ENCODE measurements at places on chromosomes 16 and 17.

DNA sequence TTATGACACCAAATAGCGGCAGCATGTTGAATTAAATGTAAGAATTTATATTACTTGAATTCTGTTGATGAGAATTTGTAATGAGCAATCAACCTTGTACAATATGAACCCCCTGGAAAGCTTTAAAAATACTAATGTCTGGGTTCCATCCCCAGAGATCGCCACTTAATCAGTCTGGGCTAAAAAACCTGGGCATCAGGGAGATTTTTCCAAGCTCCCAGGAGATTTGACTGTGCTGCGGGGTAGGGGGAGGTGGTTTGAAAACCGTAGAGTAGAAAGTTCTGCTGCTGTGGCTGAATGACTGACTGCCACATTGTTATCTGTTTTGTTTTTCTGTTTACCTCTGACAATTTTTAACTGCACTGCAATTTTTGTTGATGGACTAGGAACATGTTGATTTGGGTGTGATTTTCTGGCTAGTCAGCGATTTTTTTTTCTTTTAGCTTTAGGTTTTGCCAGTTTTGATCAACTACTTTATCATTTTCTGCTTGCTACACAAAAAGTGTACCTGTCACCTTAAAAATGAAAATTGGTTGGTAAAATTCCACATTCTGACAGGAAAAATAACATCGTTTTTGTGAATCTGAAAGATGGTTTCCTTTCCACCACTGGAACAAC, 79.3 kb downstream of the PCTP start:
- peak; percentile 86 for DNase-seq

DNA sequence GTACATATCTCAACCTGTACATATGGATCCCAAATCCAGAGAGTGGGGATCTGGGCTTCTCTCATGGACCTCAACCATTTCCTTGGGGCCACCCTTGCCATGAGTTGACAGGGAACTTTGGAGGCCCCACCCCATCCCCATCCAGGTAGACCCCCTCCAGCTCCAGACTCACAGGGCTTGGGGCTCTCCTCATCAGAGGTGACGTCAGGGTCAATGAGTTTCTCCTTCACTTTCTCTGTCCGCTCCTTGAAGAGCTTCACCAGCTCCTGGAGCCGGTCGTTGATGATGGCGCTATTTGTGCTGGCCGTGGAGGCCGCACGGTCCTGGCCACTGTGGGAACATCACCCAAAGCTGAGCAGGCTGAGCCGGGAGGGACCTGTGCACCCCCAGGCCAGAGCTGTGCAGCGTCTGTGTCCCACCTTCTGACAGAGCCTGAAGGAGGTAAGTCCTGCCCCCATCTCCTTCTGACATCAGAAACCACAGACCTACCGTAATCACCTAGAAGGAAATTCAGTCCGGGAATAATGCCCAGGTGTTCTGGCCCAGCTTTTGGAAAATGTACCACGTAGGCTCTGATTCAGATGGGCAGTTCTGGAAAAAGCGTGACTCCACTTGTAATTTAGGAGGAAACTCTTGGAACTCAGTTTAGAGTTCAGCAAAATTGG, 50.6 kb downstream of the CNGB1 start:
- DNase-seq, result no peak

DNA sequence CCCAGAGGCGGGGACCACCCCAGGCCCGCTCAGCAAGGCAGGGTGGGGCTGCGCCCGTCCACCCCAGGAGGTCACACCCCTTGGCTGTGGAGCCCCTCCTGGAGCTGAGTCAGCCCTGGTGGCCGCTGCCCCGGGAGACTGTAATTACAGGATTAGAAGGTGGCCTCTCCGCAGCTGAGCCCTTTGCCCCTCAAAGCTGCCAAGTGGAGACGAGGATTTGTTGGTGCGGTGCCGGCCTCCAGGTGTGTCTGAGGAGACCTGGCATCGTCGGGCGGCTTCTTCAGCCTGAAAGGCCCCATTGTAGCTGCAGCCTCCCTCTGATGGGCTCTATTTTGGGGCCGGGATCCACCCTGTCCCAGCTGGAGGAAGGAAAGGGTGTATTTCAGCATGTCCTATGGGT, 22.7 kb upstream of the SPNS2 start:
- DNase-seq, result peak; percentile 27

GRCh38 chr16:3654249-3654991, at the start of gene DNASE1:
Gene DNASE1 (plus strand): TSS chr16:3654691. CDS start chr16:3655374, 683 bp downstream.
- DNase-seq, result peak; percentile 71

- no peak for DNase-seq
These were observed 20.7 kb upstream of the CCDC92B start for GRCh38 chr17:2770129-2770528.

- DNase-seq, result peak; percentile 94
These were observed 57.9 kb upstream of the CACNG4 start for GRCh38 chr17:66906321-66907278.

DNA sequence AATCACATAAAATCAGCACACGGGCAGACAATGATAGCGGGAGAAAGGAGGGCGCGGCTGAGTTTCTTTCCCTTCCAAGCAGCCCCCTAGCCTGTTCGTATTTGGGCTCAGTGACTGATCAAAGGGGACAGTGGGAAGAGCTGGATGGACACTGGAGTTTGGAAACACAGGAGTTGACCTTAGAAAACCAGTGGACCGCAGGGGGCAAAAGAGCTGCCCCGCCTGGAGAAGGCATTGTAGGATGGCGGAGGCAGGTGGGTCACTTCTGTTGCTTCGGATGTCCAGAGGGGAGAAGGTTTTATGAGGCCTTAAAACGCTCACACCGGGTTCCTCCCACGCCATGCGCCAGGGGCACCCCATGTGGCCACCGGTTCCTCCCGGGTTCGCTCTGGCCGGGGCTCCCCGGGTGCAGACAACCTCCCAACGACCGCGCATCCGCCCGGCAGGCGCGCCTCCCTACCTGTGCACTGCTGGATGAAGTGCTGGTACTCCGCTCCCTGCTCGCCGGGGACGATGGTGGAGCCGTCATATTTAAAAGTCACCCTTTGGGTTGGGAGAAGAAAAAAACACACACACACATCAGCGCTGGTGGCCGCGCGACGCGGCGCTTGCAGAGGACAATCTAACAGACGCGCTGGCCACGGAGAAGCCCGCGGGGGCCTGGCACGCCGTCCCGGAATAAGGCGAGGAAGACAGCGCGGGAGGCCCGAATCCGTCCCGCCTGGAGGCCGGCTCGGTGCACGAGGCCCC, 662 bp downstream of the COTL1 start:
- peak; percentile 54 for DNase-seq

DNA sequence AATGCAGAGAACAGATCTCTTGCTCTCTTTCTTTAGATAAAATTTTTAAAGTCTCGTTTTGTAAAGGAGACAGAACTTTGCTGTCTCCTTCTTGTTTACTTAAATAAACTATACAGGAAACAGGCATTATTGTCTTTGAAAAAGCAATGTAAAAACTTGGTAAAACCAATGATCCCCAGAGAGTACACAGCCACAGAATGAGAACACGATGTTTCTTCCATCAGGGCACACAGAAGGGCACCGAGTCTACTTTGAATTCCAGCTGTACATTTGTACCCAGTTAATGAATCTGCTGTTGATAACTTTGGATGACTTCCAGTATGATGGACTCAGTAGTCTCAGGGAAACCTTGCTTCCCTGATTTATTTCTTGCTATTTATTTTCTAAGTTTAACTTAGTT, 8.1 kb upstream of the TMEM100 start:
- no peak for DNase-seq

DNA sequence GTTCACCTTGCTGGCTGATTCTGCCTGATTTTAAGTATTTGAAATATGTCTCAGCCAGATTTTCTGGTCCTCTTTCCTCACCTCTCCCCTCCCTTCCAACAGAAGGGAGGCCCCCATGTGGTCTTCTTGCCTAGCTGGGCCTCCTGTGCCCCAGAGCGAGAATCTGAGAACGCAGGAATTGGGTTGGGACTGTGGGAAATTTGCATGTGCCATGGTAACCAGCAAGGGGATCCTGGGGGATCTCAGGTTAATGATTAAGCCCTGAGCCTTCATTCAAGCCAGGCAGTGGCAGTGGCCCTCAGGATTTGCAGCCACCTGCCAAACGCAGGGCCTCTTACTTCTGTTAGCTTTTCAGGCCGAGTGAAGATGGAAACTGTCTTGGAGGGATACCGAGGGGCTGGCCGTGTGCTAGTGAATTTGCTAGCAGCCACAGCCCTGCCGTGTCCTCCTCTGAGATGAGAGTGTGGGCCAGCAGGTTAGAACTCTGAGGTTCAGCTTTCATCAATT, 40.2 kb downstream of the KSR1 start:
- peak; percentile 82 for DNase-seq

DNA sequence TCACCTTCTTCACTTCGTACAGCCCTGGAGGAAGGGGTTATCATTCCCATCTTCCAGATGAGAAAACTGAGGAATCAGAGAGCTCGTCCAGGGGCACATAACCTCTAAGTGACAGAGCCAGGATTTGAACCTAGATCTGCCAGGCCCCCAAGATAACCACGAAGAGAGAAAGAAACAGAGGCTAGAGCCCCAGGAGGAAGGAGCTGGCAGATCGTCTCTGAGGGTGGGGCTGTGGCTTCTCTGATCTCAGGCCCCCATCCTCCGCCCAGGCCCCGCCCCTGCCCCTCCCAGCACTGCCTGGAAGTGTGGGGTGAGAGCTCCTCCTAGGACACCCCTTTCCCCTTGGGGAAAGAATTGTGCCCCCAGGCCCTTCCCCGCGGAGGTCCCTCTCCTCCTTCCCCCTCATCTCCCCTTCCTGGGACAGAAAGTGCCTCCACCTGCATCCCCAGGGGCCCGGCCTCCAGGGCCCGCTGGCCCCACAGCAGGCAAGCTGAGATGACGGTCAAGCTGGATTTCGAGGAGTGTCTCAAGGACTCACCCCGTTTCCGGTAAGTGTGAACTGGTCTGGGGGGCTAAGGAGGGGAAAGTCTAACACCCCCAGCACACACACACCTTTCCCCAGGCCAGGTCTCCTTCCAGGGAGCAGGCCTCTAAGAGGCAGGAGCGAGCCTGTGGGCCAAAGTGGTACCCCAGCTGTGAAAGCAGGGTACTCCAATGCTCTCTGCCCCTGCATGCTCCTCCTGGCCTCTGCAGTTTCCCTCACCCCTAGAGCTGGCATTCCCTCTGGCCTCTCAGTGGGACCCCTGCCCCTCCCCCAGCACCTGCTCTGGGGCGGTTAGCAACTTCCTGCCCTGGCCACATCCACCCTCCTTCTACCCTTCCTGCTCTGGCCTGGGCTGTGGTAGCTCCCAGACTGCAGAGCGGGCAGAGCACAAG, at the start of gene ACAP1:
Gene ACAP1, plus strand, starts transcription at position 290 of the 936 bp plus-strand sequence. Its CDS starts 206 bp downstream, at position 496.
- no peak for DNase-seq

GRCh38 chr17:49741009-49741691, 22.8 kb downstream of the FAM117A start:
- no peak for DNase-seq

- DNase-seq, result no peak
These were observed 27.7 kb downstream of the ABCC1 start for GRCh38 chr16:15976929-15977637.

DNA sequence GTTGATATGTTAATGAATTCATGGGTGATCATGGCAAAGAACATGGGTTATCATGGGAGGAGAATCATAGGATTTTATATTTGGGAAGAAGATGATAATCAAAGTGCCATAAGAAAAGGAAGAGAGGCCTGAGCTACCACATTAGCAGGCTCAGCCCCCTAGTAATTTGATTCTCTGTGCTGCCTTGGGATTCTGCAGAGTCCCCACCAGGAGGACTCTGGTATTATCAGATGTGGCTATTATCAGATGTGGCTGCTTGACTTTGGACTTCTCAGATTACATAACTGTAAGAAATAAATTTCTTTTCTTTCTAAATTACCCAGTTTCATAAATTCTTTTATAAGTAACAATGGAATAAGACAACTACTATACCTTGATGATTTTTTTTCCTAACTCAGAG, 137.6 kb downstream of the ITFG1 start:
- DNase-seq, result no peak

DNA sequence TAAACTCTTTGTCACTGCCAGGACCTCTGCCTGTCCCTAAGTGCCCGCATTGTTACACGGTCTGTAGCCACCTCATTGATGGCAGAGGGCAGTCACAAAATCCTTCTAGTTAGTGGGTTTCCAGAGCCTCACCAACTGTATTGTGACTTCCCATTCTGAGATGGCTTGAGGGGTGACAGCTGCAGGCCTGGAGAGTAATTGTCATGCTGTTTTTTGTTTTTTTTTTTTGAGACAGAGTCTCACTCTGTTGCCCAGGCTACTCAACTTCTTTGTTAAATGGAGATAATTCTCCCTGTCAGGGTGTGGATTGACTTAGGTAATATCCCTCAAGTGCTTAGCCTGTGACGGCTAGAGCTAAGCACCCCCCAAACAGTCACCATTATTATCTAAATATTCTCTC, 77.9 kb downstream of the SDR42E1 start:
- no peak for DNase-seq

- DNase-seq, result no peak
These were observed 5.5 kb downstream of the CBFB start for GRCh38 chr16:67034487-67034886.

GRCh38 chr16:4293822-4294457, 21.1 kb upstream of the TFAP4 start:
- peak; percentile 84 for DNase-seq

- peak; percentile 73 for DNase-seq
These were observed 27.3 kb downstream of the USP7 start for GRCh38 chr16:8936421-8936820.

GRCh38 chr17:80051681-80052080, 15.2 kb downstream of the CCDC40 start:
- DNase-seq, result no peak

DNA sequence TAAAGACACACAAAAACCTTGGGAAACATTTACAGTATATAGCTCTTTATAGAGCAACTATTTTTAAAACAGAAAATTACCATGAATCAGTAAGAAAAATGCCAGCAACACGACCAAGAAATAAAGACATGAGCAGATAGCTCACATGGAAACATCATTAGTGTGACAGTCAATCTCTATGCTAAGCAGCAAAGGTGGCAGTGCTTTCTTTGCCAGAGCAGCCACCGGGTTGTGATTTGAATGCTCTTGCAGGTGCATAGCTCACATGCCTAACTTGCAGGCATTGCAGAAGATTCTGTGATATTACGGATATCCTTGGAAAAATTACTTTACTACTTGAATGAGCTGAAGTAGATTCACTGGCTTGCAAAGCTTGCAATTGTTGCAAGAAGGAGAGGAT, 652.9 kb upstream of the C16orf82 start:
- peak; percentile 8 for DNase-seq

- no peak for DNase-seq
These were observed 652 bp downstream of the PRAC2 start for GRCh38 chr17:48723423-48724250.

GRCh38 chr17:5893741-5894140, 176.4 kb upstream of the WSCD1 start:
- DNase-seq, result no peak

DNA sequence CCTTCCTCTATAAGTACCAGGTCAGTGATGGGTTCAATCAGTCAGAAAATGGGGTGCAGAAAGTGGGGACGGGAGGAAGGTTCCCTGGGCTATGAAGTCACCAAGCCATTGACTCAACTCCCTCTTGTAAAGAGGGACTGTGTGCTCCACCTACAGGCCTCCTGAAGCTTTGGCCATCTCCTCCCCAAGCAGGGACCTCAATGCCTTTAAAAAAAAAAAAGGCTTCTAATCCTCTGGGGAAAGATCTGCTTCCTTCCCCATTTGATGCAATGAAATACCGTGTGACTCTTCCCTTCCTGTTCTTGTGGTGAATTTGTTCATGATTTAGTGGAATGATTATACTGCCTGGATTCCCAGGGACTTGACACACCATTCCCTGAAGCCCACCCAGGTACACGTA, 30.8 kb downstream of the VWA3A start:
- no peak for DNase-seq

Data from NCI-H69 (cell line).